Suppressor macrophage (primary cell): ENCODE measurements at places on chromosomes 1 and 21.

DNA sequence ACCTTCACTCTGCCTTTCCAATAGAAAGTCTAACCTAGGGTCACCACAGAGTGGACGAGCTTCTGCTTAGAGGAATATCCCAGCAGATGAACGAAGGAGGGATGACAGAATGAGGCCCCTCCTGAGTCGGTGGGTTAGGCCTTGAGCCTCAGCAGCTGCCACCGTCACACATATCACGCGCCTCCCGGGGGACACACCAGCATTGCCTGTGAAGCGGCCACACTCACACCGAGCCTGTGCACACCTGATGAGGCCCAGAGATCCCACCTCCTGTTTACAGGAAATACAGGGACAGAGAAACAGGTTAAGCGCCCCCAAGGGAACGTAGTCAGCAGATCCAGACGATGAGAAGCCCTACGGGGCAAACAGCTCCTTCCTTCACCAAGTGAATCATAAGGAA is 25.1 kb upstream of the LRRC47 start:
- DNase-seq: no peak

DNA sequence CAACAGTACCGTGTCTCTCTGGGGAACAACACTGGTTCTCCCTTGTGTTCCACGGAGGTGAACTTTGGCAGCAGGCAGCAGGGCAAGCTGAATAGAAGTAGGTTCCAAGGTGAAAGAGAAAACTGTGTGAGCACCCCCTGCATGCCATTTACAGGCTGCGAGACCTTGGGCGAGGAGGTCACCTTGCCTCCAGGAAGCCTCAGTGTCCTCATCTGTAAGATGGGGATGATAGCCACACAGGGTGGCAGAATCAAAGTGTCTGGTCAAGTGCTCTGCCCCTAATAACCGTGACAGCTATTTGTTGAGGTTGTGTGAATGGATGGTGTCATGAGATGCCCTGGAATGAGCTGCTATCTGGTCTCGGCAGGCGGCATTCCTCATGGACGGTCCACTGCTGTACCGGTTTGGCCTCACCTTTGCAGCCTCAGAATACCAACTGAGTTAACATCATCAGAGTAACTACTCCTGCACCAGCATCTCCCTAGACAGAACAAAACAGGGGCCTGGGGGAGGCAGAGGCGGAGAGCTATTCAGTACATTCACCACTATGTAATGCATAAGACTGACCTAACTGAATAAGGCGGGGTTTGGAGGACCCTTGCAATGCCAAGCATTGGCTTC is 7.4 kb upstream of the KLHDC7A start:
- DNase-seq: no peak

DNA sequence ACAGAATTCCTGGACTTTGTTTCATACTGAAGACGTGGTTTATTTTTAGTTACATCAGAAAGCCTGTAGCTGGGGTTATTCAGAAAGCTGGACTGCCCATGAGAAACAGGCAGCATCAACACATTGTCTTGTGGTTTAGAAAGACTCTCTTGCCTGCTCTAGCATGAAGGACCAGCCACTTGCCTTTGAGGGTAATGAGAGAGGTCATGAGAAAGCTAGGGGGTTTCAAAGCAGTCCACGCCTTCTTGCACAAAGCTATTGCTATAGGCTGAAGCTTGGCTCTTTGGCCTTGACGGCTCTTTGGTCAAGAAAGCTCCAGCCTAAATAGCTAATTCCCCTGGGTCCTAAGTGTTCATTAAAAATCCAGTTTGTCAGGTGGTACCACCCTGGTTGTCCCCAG is 208.1 kb downstream of the PRDM2 start:
- no peak for DNase-seq

DNA sequence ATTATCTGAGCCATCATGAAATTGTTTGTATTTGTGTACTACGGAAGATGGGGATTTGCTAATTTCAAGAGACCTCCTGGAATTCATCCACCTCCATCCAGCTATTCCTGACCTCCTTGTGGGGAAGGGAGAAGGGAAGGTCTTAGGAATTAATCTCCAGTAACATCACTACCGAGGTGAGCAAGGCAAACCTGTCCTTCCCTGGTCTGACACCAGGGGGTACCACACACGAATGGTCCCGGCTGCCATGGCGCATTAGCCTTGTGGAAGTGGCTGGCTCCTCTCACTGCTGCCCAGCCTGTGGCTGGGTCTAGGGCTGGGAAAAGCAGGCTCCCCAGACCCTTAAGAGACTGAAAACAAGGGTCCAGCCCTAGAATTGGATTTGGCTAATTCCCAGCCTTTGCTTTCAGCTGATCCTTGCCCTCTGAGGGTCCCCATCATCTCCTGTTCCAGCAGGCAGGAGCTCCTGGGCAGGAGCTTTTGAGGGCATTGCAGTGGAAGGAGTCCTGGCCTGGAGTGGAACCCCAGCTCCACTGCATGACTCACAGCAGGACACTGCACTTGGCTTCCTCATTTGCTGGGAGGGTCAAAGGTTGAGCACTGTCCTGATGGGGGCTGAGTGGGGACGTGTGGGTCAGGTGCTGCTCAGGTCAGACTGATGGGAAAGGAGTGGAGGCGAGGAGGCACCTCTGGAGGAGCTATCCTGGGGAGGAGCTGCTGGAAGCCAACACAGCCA is 34.8 kb downstream of the RIMS3 start:
- DNase-seq: peak; percentile 61

DNA sequence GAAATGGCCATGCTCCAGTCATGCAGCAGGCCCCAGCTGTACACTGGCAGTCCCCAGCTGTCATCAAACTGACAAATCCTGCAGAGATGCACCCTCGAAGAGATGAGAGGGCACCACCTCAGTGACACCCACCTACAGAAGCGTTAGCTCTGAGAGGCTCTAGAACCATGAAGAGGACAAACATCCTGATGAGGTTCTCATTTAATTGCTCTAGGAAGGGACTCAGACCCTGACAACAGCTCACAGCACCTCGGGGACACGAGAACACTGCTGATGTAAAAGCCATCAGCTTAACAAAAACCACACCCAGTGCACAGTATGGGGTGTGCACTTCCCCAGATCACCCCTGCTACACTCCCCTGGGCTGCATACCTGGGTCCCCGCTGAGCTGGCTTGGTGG is 3.4 kb downstream of the ZNF496 start:
- DNase-seq: no peak

DNA sequence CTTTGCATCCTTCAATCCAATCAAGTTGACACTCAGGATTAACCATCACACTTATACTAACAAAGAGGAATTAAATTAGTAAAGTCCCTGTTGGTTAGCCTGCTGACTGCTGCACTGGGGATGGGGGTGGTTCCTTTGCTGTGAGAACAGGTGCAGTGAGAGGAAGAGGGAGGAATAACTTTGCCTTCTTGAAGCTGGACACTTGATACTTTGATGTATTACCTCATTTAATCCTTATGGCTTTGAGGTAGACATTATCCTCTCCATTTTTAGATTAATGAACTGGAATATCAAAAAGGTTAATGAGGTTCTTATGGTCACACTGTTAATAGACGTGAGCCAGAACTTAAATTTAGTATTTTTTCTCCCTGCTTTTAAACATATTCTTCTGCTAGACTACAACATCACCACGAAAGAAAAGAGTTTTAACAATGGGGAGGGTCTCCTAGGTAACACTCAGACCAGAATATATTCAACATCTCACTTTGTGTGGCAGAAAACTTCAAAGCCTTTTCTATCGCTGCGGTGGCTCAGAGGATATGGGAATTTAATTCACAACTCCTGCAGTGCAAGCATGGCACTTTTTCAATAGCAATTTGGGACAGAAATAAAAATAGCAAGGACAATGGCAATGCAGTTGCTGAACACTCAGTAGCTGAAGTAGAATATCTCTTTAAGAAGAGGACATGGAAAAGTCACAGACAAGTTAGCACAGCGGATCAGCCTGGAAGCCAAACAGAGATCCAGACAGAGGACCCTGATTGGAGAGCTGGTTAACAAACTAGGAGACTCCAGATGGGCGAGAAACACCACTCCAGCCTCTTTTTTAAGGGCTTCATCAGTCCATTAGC is 68.8 kb upstream of the DNAH14 start:
- no peak for DNase-seq

DNA sequence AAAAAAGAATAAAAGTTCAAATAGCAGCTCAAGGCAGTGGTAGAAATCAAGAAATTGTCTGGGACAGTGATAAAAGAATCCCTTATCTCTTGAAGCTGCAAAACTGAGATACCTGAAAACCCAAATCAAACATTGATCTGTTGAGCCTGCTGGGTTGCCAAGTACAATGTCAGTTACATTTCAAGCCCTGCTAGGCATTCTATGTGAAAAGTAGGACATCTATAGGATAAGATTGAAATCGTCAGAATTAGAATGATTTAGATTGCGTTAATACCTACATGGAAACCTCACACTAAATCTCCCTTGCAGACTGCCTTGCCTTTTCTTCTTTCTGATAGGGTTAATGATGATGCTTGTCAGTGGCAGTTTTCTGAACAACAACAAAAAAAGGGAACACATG is 1684.4 kb upstream of the B3GALT2 start:
- no peak for DNase-seq

GRCh38 chr1:2495026-2495425 is 18.9 kb downstream of the PLCH2 start:
- no peak for DNase-seq

DNA sequence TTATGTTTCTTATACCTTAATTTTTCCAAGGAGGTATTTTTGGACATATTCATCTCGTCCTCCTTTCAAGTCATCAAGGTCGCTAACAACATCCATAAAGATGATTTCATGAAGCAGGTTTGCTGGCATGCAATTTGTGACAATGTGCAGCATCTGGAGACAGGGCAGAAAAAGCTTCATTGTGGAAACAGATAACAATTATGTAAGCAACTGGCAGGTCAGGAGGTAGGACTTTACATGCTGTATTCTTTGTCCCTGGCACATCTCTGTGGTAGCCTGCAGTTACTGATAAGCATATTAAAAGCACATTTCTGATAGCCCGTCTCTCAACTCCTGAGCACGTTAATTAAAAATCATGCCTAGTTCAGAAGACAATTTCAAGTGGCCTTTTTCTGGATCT is 156.8 kb downstream of the LEPR start:
- DNase-seq: no peak

DNA sequence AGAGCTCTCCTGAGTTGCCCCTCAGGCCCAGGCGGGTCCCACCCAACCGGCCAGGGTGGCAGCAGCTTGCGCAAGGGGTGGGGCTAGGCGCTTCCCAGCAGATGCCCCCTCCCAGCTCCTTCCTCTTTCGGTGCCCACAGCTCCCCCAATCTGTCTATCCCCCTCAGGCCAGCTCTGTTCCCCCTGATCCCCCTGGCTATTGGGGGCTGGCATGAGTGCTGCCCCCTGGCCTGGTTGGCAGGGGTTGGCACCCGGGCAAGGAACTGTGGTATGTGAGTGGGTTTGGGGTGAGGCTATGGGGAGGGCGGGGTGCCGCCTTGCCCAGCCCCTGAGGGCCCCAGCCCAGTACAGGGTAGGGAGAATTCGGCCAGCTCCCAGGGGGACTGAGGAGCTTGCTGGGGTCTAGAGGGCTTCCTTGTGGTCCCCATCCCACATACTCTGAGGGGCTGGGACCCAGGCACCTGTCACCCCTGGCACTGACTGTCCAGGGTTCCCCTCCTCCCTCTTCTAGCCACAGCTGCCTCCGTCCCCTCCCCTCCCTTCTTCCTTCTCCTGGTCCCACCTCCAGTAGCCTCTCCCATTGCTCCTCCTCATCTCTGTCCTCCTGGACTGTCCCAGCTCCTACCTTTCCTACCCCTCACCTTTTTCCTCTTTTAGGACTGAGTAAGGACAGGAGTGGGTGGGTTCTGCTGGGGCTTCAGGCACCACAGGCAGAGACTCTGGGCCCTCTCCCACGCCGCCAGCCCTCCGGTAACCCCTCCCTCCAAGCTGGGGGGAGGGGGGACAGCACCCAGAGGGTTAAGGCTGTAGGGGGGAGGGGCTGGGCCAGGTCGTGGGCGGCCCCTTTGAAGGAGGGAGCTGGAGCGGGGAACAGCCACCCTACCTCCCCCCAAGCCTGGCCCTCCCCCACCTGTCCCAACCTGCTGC is 5.7 kb downstream of the ZBTB7B start:
- peak; percentile 62 for DNase-seq

DNA sequence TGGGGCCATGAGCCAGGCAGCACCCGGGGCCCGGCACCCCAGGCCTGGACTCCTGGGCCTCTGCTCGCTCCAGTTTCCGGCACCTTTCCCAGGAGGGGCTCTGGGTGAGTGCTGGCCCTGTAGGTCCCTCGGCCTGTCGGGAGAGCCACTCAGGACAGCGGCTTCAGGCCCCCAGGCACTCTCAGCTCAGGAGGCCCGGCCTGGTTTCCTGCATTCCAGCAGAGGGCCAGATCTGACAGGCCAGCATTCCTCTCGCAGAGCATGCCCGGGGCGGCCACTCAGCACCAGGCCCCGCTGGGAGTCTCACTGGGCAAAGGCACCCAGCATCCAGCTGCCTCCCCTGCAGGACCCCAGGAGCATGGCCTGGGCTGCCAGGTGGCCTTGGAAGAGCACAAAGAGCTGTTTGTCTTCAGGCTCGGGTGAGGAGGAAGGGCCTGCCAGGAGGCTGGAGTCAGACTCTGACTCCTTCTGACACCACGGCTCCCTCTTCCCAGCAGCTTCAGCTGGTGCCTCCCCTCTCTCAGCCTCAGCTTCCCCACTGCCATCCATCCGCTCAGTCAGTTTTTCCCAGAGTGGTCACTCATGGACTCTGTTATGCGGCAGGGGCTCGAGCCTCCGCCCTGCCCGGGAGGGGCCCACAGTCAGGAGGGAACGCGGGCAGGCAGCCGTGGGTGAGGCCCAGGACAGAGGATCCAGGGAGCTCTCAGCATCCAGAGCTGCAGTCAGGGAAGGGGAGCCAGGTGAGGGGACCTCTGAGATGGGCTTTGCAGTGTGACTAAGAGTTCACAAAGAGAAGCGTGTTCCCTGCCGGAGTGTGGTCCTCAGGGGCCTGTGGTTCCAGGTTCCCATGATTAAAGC is 51.7 kb downstream of the WNT9A start:
- DNase-seq: no peak

- DNase-seq: peak; percentile 17
Observed at GRCh38 chr1:200258447-200259375, 151.1 kb downstream of the ZNF281 start.

- no peak for DNase-seq
Observed at GRCh38 chr1:183877053-183877720, 72.3 kb downstream of the RGL1 start.

DNA sequence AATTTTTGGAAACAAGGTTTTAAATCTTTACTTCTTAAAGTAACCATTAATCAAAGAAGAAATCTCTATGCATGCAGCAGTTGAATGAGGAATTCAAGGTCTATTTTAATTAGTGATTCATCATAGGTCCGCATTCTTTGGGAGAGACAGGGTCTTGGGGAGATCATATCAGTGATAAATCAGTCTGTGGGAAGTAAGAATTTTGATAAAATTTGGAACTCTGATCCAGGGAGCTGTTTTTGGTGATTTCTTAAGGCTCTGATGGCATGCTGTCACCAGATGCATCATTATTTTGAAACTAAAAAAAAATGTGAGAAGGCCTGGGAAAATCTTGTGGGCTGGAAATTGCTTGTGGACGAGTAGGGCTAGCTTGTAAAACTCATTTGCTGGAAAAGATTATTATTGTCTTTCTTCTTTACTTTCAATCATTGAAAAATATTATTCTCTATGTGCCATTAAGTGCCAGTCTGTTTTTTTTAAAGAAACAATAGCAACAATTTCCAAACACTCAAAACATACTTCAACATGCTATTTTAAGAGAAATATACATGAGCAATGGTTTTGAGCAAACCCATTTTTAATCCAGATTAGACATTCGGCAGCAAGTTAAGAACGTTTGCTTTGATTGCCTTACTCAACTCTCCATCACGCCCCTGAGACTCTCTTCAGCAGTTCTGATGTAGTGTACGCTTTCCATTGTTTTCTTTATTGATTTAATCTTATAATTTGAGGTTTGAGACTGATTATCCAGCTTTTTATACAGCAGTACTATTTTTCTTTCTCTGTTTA is 62.6 kb downstream of the ZBTB18 start:
- no peak for DNase-seq

GRCh38 chr21:35764586-35764985 is 295.7 kb downstream of the SETD4 start:
- DNase-seq: no peak
